Cardiac fibroblast (primary cell): ENCODE measurements at places on chromosomes 4 and X.

GRCh38 chrX:45660477-45660876 lies 459.8 kb upstream of the DIPK2B start:
- DNase-seq, result no peak

DNA sequence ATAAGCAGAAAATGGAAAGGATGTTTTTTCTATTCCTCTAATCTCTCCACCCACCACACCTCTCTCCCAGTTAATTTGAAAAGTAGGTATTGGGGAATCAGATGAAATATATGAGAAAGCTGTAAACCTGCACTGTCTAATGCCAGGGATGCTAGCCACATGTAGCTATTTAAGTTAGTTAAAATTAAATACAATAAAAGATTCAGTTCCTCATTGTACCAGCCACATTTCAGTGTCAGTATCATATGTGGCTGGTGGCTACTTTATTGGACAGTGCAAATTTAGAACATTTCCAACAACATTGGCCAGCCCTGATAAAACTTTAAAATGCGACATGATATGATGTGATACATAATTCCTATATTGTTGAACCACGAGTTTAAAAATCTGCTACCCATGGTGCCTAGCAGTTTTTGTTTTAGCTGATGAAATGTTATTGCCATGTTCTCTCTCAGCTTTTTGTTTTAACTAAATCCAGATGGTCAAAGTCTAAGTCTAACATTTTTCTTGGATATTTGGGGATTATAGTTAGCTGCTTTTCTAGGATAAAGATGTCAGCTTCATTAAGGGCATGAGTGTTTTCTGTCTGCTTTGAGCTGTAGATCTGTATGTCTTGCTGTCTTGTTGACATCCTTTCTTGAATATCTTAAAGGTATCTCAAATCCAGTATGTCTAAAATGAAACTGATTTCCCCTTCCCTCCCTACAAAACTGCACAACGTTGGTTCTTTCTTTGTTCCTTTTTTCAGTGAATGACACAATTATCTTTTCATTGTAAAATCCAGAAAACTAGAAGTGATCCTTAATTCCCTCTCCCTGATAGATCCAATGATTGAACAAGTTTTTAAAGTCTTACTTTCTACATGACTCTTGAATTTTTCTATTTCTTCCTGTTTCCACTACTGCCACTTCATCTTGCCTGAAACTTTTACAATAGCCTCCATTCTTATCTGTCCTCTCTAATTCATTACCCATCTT lies 6.2 kb downstream of the ARFIP1 start:
- DNase-seq, result no peak

DNA sequence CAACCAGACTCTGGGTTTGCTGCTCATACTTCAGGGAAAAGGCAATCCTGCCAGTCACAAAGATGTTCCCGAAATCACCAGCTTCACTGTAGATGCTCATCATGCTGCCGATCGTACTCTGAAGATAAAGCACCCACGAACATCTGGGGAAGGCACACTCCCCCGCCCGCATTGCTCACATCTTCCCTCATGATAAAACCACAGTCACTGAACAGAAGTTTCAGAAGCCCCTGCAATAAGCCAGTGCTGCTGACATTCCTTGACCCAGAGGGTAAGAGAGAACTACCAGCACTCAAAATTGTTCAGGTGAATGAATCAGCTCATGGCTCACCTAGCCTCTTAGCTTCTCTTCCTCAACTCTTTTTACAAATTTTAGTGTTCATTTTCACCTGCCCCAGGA lies 43.1 kb downstream of the SRPX2 start:
- DNase-seq, result no peak

GRCh38 chr4:148061795-148062194 lies 329.9 kb downstream of the ARHGAP10 start:
- DNase-seq, result no peak

DNA sequence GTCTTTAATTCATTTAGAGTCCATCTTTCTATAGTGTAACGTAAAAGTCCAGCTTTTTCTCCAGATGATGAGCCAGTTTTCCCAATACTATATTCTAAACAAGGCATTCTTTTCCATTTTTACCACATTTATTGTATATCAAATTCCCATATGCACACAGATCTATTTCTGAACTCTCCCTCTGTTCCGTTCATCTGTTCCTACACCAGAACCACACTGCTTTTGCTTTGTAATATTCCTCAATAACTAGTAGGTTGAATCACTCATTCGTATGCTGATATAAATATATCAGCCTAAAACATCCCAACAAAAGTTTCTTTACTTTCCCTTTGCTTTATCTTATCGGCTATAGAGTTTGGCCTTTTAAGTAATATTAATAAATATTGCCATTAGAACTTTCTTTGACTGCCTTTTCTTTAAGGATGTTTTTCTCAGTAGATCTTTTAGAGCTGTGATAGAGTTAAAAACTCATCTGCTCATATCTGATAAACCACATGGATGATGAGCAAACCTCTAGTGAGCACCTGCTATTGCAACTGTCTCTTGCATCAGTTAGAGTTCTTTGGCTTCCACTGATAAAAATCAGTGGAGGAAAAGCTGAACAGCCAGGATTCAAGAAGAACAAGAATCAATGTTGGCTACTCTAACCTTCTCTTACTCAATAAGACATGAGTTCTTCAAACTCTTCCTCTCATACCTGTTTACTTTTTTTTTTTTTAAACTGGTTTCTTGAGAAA lies 13.1 kb upstream of the RPL34 start:
- no peak for DNase-seq

GRCh38 chr4:118335774-118336173 lies 17.0 kb downstream of the PRSS12 start:
- no peak for DNase-seq

DNA sequence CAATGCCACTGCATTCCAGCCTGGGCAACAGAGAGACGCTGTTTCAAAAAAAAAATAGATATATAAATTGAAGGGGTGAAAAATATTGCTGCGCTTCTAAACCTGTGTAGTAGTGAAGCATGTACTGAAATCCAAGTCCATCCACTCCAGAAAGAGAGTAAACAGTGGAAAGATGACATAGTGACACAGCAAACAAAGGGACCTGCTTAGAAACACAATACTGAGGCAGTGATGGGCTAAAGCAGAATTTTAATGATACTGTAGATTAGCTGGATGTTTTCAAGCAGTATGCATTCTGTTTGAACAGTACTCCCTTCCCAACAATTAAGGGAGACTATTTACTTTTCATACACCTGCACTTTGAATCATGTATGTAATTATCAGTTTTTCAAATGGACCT lies 42.5 kb downstream of the TFDP3 start:
- no peak for DNase-seq

DNA sequence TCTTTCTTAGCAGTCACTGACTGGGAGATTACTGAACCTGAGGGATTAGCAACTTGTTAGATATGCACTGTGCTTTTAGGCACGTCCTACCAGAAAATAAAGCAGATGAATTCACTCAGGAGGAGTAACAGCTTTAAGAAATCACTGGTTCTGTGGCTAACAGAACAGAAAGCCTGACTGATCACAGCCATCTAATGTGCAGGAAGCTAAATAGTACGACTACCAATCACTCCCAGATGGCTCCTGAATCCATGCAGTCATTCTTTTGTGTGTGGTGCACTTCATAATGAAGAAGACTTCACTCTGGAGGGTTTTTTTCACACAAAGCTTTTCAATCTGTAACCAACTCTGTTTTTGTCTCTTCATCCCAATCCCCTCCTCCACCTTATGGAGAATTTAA lies 305.3 kb upstream of the INTU start:
- DNase-seq, result no peak

DNA sequence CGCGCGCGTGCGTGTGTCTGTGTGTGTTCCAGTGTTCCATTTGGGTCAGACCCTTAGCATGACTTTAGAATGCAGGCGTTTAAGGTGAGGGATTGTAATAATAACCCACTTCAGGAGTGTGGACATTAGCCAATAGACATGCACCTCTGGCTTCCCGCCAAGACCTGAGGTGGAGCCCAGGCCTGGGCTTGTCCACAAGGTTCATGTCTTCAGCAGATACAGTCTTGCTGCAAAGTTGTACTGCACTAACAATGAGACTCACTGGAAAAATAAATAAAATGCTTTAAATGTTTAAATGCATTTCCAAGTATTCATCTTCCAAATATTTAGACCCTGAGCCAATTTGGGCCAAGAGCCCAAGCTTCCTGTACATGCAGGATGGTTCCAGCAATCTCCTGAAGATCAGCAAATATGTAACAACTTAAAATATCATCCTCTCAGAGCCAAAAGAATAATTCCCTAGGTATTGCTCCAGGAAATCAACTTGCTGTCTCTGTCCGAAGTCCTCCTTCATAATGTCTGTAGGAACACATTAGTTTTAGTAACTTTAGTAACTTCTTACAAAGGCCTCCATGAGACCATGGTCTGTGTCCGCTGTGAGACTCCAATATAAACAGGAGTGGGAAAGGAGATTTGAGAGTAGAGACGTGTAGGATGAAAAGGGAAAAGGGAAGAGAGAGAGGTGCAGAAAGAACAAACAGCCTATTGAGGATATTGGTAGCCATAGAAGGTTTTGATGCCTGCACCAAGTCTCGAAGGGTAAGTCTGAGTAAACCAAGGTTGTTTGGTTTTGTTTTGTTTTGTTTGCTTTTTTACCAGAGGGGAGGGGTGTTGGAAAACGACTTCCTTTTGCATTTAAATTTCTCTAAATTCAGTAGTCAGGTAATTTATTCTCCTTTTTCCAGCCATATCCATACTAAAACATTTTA lies 98.5 kb upstream of the KLF3 start:
- peak; percentile 66 for DNase-seq

GRCh38 chr4:113148925-113149324 lies 99.5 kb downstream of the ANK2 start:
- DNase-seq, result no peak

- no peak for DNase-seq
Measured at GRCh38 chrX:38342853-38343778, 9.3 kb upstream of the OTC start.

GRCh38 chr4:8233672-8234484 lies 34.8 kb downstream of the SH3TC1 start:
- DNase-seq, result no peak

GRCh38 chr4:52094376-52095145 lies 43.5 kb downstream of the SPATA18 start:
- DNase-seq, result no peak

GRCh38 chr4:38905652-38906385 lies 38.2 kb downstream of the FAM114A1 start:
- DNase-seq, result no peak

DNA sequence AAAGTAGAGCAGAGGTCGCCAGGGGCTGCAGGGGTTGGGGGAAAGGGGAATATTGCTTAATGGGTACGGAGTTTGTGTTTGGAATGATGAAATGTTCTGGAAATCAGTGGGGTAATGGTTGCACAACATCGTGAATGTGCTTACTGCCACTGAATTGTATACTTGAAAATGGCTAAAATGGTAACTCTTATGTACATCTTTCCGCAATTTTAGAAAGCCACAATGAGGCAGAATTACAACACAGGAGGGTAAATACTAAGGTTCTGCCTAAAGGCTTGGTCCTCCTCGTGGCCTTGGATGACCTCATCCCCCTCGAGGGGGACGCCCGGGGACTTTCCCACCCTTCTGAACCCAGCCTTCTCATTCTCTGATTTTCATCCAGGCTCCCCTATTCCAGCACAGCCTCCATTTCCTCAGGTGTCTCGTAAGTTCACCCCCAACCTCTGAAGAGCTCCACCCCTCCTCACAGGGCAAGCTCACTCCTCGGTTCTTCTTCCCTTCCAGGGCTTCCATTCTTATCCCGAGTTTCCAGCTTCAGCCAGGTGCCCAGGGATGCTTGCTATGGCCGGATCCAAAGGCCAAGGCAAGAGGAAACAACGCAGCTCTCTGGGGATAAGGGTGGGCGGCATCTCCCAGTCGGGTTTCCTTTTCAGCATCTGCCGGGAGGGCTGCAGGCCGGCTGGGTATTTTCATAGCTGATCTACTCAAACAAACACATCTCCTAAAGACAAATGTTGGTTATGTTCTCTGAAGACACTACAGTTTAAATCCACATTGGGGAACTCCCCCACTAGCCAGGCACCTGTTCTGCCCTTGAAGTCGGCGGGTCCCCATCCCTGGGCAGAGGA lies 71.3 kb upstream of the ACSL1 start:
- DNase-seq, result peak; percentile 14

- no peak for DNase-seq
Measured at GRCh38 chrX:19549838-19550237, 34.5 kb upstream of the MAP3K15 start.

GRCh38 chr4:134078230-134078914 lies 123.2 kb downstream of the PABPC4L start:
- DNase-seq, result no peak

DNA sequence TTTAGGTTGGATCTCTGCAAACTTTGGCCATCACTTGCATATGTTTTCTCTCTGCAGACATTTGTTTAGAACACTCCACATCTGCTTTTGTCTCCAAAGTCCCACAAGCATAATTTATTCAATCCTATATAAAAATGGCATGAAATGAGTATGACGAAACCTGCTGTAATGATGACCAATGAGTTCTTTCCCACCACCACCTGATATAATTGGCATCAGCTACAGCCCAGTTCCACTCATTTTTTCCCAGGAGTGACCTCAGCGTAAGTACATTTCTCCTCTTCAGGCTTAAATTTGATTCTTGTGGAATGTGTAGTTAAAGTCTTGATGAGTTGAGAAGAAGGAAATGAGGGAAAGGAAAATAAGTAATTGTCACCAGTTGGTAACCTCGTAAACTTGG lies 205.1 kb downstream of the AWAT2 start:
- DNase-seq, result no peak

DNA sequence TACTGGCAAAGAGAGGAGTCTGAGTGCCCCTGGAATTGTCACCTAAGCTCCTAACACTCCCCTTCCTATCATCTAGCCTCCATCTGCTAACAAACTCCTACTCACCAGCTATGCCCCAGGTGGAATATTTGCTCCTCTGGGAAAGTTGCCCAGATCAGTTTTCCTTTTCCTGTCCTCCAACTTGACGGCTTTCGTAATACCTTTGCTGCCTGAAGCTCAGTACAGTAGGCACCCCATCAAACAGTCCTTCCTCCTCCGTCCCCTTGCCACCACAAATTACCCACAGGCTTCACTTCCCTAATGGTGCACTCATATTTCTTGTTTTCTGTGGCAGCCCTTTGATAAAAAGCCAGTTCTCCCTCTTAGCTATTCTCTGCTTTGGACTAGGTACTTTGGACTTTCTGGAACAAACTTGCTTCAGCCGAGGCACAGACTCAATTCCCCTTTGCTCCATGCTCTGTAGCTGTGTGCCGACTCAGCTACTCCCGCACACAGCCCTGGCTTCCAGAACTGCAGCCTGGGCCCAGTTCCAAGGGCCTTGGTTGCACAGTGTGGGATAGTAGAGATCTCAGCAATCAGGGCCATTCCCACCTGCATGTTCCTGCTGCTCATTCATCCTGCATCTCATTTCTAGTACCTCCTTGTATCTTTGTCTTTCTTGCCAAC lies 605.1 kb downstream of the BCOR start:
- no peak for DNase-seq

DNA sequence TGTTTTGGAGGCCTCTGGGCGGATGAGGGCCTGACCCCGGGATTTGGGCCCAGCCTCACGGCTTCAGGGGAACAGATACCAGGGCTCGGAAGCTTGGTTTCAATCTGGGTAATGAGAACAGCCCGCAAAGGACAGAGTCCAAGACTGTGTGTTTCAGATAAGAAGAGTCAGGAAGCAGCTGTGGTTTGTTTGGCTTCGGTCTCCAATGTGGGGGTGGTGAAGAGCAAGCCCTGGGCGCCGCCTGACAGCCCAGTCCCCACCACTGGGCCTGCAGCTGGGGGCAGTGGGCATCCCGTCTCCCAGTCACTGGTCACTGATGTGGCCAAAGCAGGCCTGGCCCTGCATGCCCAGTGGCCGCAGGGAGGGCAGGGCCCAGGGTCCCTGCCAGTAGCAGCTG lies 9.1 kb downstream of the WFS1 start:
- DNase-seq, result peak; percentile 19
